B cell (primary cell): ENCODE measurements at places on chromosomes 13 and 19. TPM values are rescaled to one million over a fixed set of nuclear protein-coding genes. Genes with fewer than 3 reads are reported as not detected.

TSKS gene
- 0.18 and 1.4 TPM in 2 replicates for polyA plus RNA-seq

CYP2F1 gene
- polyA plus RNA-seq: 0.04 TPM in 1 of 2 replicates, not detected in the other

DNAAF3 gene
- polyA plus RNA-seq: not detected in 2 replicates

CYP4F8 gene
- polyA plus RNA-seq: not detected in 2 replicates

GRCh38 chr13:37385248-37385647 lies 213.3 kb downstream of the POSTN start:
- no peak for DNase-seq
